NB4 (cell line): ENCODE measurements at places on chromosomes 7 and 10.

GRCh38 chr10:29297678-29298077 lies 8.8 kb downstream of the LYZL1 start:
- DNase-seq: no peak

- no peak for DNase-seq
Measured at GRCh38 chr10:123998197-123999141, 94.9 kb downstream of the CHST15 start.

- no peak for DNase-seq
Measured at GRCh38 chr10:96448021-96448457, 65.7 kb downstream of the TLL2 start.

DNA sequence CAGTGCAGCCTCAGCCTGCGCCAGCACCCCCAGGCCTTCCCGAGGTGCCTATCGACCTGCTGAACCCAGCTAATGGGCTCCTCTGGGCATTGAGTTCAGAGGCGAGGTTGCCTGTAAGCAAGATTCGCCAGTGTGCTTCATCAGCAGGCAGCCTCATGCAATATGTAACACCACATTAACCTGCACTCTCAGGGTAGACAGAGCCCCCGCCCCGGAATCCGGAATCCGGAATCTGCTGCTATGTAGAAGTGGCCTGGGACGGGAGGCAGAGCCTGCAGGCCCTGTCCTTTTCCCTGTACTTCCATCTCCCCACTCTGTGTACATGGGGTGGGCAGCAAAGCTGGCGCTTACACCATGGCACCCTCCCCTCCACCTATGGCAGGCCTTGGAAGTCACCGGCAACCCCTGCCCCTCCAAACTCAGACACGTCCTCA lies 83.9 kb upstream of the RET start:
- DNase-seq: no peak

DNA sequence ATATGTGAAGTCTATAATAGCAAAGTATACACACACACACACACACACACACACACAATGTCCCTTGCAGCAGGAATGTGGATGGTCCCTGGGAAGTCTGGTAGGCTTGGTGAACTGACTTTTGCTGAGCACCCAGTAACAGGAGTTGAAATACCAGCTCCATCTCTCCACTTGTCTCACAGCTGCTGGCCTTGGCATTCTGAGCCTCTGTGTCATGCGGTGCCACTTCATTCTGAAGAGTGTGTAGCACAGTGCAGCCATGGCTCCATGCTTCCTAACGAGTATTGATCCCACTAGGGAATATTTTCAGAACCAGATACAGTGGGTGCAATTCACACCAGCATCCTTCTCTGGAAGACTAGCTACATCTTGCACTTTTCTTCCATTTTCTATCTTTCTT lies 192.4 kb downstream of the ADARB2 start:
- DNase-seq: no peak

- DNase-seq: no peak
Measured at GRCh38 chr10:47410271-47410670, 26.2 kb upstream of the ZNF488 start.
